ENCODE measurements at places on chromosomes 3 and 15.

GRCh38 chr3:52194485-52195290 lies 3.3 kb upstream of the ALAS1 start:
- DNase-seq: no peak

DNA sequence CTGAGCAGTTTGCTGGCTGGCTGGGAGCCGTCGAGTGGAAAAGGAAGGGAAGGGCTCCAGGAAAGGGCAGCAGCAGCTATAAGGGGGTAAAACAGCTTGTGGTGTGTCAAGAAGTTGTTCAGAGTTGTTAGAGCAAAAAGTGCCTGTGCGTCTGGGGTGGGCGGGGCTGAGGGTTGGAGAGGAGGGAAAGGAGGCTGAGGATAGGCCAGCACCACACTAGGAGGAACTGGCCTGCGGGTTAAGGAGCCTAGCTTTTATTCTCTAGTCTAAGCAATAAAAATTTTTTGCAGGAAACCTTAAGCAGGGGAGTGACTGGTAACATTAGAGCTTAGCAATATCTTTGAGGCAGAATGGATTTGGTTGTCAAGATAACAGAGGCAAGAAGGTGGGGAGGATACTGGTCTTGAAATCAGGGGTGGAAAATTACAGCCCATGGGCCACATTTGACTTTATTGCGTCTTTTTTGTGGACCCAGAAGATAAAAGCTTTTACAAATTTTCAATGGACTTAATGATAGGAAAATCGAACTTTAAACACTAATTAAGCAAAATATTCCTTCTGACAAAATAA lies 134.5 kb upstream of the AADACL2 start:
- DNase-seq: no peak

- no peak for DNase-seq
These were observed 387.5 kb upstream of the ATP11B start for GRCh38 chr3:182405759-182406158.

DNA sequence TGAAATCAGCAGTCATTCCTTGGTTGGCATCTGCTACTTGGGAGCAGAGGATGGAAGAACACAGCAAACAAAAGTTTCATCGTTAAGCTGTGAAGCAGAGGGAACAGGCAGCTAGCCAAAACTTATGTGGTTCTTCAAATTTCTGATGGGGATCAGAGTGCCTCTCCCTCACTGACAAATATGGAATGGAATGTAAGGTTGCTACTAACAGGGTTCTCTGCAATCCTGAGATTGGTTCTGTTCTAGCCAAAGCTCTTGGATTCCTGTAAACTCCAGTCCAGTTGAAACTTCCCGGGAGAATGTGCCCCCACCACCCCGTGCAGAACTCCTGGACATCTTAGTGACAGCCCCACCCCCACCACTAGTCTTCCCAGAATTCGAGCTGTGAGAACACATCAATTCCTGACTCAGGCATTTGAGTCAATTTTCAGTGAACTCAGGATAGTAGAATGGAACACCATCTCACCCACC lies 55.9 kb upstream of the PHLDB2 start:
- no peak for DNase-seq

Measured in CD4-positive, alpha-beta memory T cell (primary cell).